ENCODE measurements at places on chromosomes 5 and 9.

- DNase-seq = no peak
These were observed 342.2 kb downstream of the TRIM32 start for GRCh38 chr9:117029341-117029740.

- DNase-seq = no peak
These were observed 76.7 kb downstream of the SVEP1 start for GRCh38 chr9:110502842-110503241.

DNA sequence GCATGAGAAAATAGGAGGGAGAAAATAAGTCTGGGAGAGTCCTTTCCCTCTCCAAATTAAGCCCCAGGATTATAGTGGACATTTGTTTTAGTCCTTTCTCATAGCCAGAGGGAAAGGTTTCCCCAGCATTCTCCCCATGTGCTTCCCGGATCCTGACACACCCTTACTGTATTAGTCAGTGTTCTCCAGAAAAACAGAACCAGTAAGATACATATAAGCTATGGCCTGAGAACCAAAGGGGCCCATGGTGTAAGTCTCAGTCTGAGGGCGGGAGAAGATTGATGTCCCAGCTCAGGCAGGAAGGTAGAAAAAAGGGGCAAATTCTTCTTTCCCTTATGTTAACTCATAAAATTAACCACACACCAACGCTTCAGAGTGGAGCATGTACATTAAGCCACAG, 25.6 kb upstream of the SPATA31D4 start:
- no peak for DNase-seq

- DNase-seq = no peak
These were observed 46.1 kb upstream of the CHSY3 start for GRCh38 chr5:129858131-129858675.

DNA sequence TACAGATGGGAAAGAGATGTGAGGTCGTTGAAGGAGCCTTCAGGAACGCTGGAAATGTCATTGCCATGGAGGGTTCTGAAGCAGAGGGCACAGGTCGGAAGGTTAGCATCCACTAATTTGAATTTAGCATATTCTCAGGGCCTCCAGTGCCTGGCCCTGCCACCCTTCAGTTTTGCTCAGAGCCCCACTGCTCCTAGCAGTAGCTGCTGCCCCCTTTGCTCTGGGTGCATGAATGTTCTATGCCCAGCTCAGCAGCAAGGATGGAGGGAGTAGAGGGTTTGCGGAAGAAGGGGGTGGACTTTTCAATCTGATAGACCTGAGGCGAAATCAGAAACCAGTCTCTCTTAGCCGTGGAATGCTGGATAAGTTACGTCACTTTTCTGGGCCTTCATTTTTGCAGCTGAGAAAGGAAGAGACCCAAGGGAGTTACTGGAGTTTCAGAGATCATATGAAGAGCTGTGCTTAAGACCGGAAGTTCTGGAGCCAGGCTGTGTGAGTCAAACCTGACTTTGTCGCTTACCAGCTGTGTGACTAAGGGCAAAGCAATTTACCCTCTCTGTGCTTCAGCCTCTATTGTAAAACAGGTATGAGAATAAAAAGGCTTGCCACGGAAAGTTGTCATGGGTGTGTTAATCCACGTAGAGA, 133.2 kb upstream of the PANK3 start:
- no peak for DNase-seq

GRCh38 chr5:158013303-158013702, 154.4 kb upstream of the CLINT1 start:
- DNase-seq = no peak

GRCh38 chr5:168073991-168074800, 217.2 kb upstream of the WWC1 start:
- DNase-seq = no peak

Measured in endothelial cell (in vitro differentiated cells).